ENCODE measurements at places on chromosomes 3 and 15.
A peak's percentile ranks its signal among the peaks of the same experiment; 100 is the strongest.

DNA sequence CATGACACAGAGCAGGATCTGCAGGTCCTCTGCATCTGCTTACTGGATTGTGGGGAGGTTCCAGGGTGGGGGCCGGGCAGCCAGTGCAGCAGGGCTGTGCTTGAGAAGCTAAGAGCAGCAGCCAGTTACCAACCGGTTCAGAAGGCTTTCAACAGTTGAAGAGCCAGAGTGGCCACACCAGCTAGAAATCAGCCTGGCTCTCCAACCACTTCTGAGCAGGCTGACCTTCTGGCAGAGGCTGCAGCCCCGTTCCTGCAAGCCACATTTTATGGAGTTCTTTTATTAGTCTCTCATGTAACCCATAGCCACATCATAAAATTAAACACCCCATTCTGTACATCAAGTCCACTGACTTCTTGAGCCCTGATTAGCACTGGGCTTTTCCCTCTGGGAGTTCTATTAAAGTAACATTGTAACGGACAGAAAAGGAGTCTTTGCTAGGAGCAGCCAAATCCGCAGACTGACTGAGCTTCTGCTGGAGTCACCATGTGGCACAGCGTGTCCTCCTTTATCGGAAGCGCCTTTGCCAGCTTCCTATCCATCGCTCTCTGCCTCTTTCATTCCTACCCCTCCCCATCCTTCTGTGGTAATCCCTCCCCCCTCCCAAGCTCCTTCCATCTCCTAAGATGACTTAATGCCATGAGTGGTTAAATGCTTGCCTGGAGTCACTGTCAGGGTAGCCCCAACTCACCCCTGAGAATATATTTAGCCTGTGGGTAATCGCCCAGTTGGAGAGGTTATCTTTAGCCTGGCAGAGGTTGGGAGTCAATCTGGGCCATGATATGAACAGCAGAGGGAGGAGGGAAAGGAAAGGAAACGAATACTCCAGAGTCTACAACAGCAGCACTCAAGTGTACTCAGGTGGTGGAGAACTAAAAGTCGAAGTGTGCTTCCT, 138.5 kb upstream of the HES1 start:
- DNase-seq = peak; percentile 74

DNA sequence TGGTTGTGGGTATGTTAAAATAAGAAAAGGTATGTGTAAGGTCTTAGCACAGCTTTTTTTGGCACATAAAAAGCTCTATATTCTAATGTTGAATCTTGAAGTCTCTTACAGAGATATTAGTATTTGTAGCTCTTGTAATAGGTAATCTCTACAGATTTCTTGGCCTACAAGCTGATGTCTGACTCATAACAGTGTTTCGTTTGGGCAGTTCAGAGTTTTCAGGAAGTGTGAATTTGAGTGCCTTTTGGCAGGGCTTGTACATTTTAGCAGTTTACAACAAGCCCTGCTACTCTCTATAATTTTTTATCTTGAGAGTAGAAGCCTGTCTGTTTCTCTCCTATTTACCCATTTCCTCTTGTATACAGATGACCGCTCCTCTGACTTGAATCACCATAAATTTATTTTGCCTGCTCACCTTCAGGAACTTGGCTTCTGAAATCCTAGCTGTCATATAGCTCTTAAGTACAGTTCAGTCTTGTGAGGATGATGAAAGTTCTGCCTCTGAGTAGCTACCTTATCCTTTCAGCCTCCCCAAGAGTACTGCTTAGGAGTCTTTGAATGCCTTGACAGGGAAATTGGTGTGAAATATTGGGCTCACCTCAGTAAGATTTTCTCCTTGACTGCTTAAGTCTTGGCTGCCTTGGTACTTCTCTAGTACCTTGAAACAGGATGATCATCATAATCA, 419.9 kb upstream of the RARB start:
- no peak for DNase-seq

DNA sequence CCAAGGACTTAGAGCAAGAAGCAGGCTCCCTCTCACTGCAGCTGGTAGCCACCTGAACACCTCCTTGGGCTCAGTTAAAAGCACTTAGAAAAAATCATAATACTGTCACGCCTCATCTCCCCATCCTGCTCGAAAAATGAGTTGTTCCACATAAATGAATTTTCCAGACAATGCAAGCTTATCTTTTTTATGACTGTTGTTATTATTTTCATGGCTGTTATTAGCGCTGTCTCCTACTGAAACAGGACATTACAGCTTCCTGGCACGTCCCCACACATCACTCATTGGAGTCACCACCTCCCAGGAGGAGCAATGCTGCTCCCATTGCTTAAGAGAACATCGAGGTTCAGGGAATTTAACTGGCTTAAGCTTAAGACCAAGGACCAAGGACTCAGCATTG, 26.5 kb downstream of the CCDC33 start:
- no peak for DNase-seq

- DNase-seq = no peak
Measured at GRCh38 chr3:142445816-142446254, 2.0 kb downstream of the XRN1 start.

- DNase-seq = no peak
Measured at GRCh38 chr3:37346227-37347005, 172.0 kb upstream of the LRRFIP2 start.

DNA sequence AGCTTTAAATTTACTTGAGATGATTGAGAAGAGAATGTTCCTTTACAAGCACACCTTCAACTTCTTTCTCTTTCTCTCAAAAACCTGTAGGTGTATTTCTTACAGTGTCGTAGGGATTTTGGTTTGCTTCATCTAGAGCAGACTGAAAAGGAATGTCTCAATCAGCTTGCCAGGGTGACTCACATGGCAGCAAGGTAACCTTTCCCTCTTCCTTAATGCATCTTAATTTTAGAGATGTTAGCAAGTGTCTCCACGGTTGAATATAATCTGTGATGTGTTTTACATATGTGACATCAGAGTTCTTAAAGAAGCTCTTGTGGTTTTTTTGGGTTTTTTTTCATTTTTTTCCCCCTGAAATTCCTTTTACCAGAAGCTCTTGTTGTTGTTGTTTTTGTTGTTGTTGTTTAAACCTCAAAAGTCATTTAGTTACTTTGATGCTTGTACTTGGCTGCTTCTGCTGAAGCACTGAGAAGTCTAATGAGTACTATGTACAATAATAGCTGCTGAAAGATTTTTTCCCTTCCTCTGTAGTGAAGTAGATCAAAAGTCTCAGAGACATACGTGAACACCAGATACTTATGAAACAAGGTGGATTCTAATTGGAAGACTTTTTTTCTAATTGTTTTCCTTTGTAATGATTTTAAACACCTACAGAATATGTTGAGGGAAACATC, 83.1 kb downstream of the RETNLB start:
- no peak for DNase-seq

GRCh38 chr3:45123030-45123429, 23.1 kb downstream of the CDCP1 start:
- no peak for DNase-seq
